ENCODE measurements at places on chromosomes 16 and 17. TPM values are rescaled to one million over a fixed set of nuclear protein-coding genes. Genes with fewer than 3 reads are reported as not detected.

The DERL2 gene
- total RNA-seq = 87.3 TPM

The DNAAF8 gene
- total RNA-seq = not detected

The KIFC3 gene
- total RNA-seq = 1.3 TPM

The CD300H gene
- not detected for total RNA-seq

DNA sequence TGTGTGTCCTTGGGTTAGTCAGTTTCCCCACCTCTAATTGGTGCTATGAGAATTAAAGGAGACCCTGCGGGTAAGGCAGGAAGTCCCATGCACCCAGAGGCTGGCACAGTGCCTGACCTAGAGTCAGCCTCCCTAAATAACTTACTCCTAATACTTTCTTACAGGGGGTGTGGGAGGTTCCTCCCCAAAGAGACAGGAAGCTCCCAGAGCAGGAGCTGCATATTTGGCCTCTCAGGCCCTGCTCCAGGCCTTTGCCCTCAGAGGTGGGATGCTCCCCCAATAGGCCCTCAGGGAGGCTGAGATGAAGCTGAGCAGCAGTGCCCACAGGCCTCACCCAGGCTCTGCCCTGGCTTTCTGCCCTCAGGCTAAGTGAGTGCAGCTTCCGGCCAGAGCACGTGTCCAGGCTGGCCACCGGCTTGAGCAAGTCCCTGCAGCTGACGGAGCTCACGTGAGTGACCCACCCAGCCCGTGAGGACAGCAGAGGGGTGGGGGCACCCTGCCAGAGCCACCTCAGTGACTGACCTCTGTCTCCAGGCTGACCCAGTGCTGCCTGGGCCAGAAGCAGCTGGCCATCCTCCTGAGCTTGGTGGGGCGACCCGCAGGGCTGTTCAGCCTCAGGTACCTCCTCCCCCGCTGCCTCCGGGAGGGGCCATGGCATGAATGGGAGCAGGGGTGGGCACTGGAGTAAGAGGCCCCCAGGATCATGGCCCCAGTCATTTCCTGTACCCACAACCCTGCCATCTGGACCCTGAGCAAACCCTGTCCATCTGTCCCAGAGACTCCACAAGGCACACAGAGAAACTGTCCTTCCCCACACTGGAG lies 31.1 kb upstream of the CPNE2 start:
- no peak overlapping the region for H3K4me3 ChIP-seq
- H3K36me3 ChIP-seq = peaks cover 18% of the 10 kb centered on the region
- peak overlapping the region; percentile 85 for H3K27ac ChIP-seq
- no peak for DNase-seq
- H3K27me3 ChIP-seq = no peaks in the 10 kb centered on the region

DNA sequence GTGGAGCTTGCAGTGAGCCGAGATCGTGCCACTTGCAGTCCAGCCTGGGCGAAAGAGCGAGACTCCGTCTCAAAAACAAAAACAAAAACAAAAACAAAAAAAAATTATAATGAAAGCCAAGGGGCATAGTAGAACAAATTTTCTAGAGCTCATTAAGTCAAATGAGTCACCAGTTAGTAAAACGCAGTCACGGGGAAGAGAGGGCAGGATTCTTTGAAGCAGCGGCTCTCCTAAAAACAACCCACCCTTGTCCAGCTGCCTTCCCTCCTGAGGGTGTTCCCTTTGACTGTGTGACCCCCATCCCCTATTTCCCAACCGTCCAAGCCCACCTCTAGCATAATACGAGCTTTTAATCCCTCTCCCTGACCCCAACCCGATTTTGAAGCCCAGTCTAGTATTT lies 44.1 kb upstream of the STH start:
- H3K27ac ChIP-seq = no peak overlapping the region
- no peak overlapping the region for H3K4me3 ChIP-seq
- no peak for DNase-seq
- H3K4me1 ChIP-seq = no peaks in the 10 kb centered on the region
- no peaks in the 10 kb centered on the region for H3K36me3 ChIP-seq

DNA sequence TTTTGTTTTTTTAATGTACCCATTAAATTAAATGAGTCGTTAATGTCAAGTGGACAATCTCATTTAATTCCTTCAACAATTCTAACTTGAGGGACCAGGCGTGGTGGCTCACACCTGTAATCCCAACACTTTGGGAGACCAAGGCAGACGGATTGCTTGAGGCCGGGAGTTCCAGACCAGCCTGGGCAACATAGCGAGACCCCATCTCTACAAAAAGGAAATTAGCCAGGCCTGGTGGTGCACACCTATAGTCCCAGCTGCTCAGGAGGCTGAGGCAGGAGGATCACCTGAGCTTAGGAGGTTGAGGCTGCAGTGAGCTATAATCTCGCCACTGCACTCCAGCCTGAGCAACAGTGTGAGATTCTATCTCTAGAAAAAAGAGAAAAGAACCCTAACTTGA lies 20.7 kb upstream of the GSG1L start:
- H3K36me3 ChIP-seq = no peaks in the 10 kb centered on the region
- no peak overlapping the region for H3K4me3 ChIP-seq
- H3K4me1 ChIP-seq = no peaks in the 10 kb centered on the region
- no peaks in the 10 kb centered on the region for H3K27me3 ChIP-seq

- DNase-seq = peak; percentile 60
- H3K36me3 ChIP-seq = no peaks in the 10 kb centered on the region
- peaks cover 26% of the 10 kb centered on the region for H3K27me3 ChIP-seq
- no peak overlapping the region for H3K4me3 ChIP-seq
Measured at GRCh38 chr17:32971171-32971570, 20.5 kb upstream of the SPACA3 start.

DNA sequence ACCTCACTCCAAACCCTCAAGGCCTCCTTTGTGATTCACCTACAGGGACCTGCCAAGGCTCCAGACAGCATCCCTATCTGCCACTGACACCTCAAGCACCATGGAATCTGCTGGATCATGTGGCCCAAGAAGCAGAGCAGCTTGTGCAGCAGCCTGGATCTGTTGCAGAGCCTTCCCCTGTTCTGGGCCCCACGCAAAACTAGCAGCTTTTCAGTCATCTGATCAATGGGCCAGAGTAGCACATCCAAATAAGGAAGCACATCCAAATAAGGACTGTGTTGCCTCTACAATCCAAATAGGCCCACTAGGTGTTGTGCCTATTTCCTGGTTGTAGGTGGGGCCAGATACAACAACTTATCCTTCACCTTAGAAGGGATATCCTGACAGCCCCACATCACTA lies 97.1 kb upstream of the GNAO1 start:
- peaks cover 17% of the 10 kb centered on the region for H3K27me3 ChIP-seq
- H3K36me3 ChIP-seq = no peaks in the 10 kb centered on the region
- no peak overlapping the region for H3K27ac ChIP-seq
- H3K4me1 ChIP-seq = peaks cover 4% of the 10 kb centered on the region

GRCh38 chr16:2295056-2295798 lies 27.3 kb upstream of the RNPS1 start:
- no peaks in the 10 kb centered on the region for H3K36me3 ChIP-seq
- H3K27ac ChIP-seq = no peak overlapping the region
- no peaks in the 10 kb centered on the region for H3K27me3 ChIP-seq
- DNase-seq = no peak

DNA sequence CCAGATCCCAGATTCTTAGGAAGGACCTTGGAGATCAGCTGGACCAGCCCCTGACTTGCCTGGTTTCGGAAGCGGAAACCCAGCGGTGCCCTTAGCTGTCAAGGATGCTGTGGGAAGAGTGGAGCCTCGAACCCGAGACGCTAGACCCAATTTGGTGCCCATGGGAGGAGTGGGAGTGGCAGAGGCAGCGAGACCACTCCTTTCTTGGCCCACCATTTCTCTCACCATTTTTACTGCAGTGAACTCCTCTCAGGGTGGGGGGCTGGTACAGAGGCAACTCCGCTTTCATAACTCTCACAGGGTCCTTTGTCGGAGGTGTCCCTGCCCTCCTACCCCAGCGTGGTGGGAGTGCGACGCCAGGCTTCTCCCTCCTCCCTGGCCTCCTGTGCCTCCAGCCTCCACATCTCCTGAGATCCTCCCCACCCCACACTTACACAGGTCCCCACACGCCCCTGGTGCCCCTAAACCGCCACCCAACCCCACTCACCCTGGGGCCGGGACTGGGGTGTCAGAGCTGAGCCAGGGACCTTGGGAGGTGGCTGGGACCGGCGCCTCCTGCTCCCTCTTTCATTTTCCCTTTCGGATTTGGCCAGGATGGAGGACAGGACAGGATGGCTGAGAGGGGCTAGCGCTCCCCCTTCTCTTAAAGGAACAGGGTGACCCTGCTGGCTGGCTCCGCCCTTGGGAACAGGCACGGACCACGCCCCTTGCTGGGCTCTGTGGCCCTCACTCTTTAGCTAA lies at the start of gene GJD3:
Gene GJD3, minus strand, starts transcription at position 617 of the 741 bp plus-strand sequence. CDS start 922 bp downstream, outside the sequence.
- no peak for DNase-seq
- peaks cover 14% of the 10 kb centered on the region for H3K27me3 ChIP-seq
- H3K4me1 ChIP-seq = peaks cover 16% of the 10 kb centered on the region
- peaks cover 4% of the 10 kb centered on the region for H3K36me3 ChIP-seq

- no peak overlapping the region for H3K27ac ChIP-seq
- peak; percentile 80 for DNase-seq
- H3K27me3 ChIP-seq = peaks cover 29% of the 10 kb centered on the region
- H3K36me3 ChIP-seq = no peaks in the 10 kb centered on the region
- H3K4me3 ChIP-seq = peak overlapping the region; percentile 55
- peaks cover 24% of the 10 kb centered on the region for H3K4me1 ChIP-seq
Measured at GRCh38 chr17:79844869-79845600, 5.8 kb upstream of the CBX4 start.

GRCh38 chr16:77925531-77925930 lies 96.8 kb upstream of the CLEC3A start:
- peaks cover 25% of the 10 kb centered on the region for H3K27me3 ChIP-seq
- DNase-seq = no peak

- H3K27me3 ChIP-seq = peaks cover 77% of the 10 kb centered on the region
- H3K27ac ChIP-seq = no peak overlapping the region
- no peaks in the 10 kb centered on the region for H3K36me3 ChIP-seq
Measured at GRCh38 chr16:56632848-56633365, 448 bp downstream of the MT1M start.

GRCh38 chr16:1906846-1907165 lies 11.4 kb downstream of the HS3ST6 start:
- no peak for DNase-seq
- H3K4me3 ChIP-seq = no peak overlapping the region
- H3K27ac ChIP-seq = no peak overlapping the region
- H3K4me1 ChIP-seq = no peaks in the 10 kb centered on the region
- no peaks in the 10 kb centered on the region for H3K36me3 ChIP-seq

DNA sequence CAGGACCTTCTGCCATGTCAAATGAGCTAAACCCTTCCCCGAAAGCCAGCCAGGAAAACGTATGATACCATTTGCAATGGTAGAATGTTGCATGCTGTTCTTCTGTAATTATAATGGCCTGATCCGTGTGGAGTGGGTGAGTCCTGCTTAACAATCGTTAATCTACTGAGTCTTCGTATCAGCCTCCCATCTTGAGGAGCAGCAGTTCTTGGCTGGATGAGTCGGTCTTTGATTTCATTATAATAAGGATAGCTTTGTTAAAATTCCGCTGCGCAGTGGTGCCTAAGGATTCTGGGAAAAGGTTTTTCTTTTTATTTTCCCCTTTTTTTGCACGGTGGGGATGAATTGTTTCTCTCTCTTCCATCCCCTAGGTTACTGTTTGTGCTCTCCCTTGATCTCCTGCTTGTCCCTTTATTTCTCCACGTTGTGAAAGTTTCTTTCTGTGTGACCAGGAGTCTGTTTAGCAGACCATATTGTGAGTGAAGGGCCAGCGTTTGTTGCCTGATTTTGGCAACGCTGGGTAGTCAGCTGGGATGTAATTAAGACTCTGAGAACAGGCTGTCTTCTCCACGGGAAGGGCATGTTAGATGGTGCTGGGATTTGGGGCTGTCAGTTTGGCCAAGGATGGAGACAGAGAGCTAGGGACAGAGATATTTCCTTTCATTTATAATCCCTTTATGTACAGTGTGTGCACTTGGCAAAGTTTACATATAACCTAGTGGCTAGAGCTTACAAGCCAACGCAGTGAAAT lies 263.0 kb downstream of the FTO start:
- H3K27ac ChIP-seq = no peak overlapping the region
- peaks cover 7% of the 10 kb centered on the region for H3K4me1 ChIP-seq
- no peaks in the 10 kb centered on the region for H3K36me3 ChIP-seq

- H3K4me3 ChIP-seq = no peak overlapping the region
- peak; percentile 24 for DNase-seq
- no peak overlapping the region for H3K27ac ChIP-seq
- no peaks in the 10 kb centered on the region for H3K27me3 ChIP-seq
- peaks cover 8% of the 10 kb centered on the region for H3K36me3 ChIP-seq
Measured at GRCh38 chr17:68431661-68432071, 25.6 kb downstream of the WIPI1 start.

DNA sequence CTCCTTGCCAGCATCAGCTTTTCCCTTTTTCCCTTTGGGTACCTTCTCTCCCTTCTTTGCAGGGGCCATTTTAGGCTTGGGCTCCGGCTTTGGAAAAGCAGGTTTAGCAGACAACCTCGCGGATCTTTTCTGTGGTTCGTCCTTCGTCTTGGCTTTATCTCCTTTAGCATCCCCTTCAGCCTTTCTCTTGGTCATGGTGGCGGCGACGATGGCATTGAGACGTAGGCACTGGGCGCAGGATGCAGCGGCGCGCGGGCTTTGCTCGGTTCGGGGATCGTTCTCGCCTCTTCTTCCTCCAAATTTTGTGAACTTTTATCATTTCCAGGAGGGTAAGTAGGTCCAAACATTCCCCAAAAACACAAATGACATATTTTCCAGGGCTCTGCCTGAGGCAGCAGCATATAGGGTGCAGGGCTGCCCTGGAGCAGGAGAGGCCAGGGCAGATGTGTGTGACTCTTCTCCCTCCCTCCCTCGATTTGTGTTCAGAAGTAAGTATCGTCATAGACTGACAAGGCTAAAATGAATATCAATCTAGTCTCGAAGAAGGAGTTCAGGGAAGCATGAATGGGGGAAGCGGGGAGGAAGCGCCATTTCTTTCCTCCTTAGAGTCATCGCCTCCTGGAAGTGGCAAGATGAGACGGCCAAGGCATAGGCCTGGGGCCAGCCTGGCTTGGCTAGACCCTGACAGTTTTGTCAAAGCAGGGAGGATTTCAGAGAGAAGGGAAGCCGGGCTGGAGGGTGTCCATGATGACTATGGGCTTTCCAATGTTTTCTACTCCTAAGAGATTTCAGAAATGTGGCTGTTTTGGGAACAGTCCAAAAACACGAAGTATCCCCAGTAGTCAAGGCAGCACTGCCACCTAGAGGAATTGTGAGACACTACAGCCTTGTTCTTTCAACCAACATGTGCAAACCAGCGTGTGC lies 13.2 kb downstream of the CHCT1 start:
- H3K4me3 ChIP-seq = no peak overlapping the region
- peaks cover 4% of the 10 kb centered on the region for H3K27me3 ChIP-seq
- peak; percentile 59 for DNase-seq

DNA sequence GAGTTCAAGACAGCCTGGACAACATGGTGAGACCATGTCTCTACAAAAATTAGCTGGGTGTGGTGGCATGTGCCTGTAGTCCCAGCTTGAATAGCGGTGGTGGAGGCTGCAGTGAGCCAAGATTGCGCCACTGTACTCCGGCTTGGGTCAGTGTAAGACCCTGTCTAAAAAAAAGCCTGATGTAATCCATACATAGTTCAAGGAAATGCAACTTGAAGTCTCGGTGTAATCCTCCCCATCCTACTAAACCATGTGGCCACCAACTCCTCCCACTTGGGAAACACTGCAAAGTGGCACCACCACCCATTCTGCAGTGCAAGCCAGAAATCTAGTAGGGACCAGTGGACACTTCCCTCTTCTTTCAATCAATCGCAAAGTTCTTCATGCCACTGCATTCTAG lies 5.4 kb upstream of the KPNB1 start:
- no peak for DNase-seq
- peaks cover 28% of the 10 kb centered on the region for H3K4me1 ChIP-seq
- no peak overlapping the region for H3K27ac ChIP-seq
- H3K36me3 ChIP-seq = no peaks in the 10 kb centered on the region
- no peak overlapping the region for H3K4me3 ChIP-seq

GRCh38 chr16:67435758-67436164 lies 4.8 kb downstream of the HSD11B2 start:
- no peak overlapping the region for H3K4me3 ChIP-seq
- no peaks in the 10 kb centered on the region for H3K36me3 ChIP-seq
- no peak overlapping the region for H3K27ac ChIP-seq
- peaks cover 16% of the 10 kb centered on the region for H3K4me1 ChIP-seq
- H3K27me3 ChIP-seq = no peaks in the 10 kb centered on the region
- DNase-seq = no peak
